ENCODE measurements at places on chromosomes 11 and 22.

DNA sequence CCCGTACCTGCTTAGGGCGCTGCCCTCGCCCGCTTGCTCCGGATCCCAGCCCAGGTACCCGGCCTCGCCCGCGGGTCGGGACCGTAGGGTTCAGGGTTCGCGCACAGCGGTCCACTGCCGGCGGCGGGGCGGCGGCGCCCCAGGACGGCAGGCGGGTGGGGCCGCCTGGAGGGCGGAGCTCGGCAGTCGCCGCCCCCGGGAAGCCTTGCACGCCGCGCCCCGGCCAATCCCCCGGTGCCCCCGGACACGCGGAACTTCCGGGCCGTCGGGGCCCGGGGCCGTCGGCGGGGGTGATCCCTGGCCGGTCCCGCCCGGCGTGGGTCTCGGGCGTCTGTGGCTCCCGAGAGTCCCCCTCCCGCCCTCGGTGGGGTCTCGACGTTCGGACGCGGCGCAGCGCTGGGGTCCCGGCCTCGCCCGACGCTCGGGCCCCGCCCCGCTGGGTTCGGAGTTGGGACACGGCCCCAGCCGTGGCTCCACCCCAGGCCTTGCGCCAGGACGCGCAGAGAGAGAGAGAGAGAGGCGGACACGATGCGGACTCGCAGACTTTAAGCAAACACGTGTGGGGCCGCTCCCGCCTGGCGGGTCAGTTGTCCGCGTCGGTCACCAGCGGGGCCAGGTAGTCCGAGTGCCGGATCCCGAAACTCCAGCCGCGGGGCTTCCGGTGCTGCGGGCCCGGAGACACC is at the start of gene TYMP:
TYMP (minus strand) TSS at position 116 of the 683 bp plus-strand sequence. CDS start 303 bp downstream, outside the sequence.
- peak; percentile 43 for DNase-seq

DNA sequence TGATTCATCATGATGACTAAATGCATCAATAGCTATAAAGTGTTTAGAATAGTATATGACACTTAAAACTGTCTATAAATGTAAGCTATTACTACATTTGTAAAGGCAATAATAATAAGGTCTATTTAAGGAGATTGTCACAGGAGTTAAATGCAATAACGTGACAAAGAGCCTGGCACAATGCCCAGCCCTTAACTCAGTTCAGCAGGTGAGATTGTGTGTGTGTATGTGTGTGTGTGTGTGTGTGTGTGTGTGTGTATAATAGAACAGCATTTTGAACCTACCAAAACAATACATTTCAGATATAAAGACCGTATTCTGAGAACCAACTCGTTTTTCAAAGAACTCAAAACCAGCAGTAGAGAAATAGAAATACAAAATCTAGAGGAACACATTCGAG is 177.5 kb downstream of the MYO18B start:
- DNase-seq = peak; percentile 71

- no peak for DNase-seq
These were observed 9.7 kb downstream of the KIF18A start for GRCh38 chr11:28098257-28098656.

- no peak for DNase-seq
These were observed 798.0 kb downstream of the DLG2 start for GRCh38 chr11:84829162-84829561.

DNA sequence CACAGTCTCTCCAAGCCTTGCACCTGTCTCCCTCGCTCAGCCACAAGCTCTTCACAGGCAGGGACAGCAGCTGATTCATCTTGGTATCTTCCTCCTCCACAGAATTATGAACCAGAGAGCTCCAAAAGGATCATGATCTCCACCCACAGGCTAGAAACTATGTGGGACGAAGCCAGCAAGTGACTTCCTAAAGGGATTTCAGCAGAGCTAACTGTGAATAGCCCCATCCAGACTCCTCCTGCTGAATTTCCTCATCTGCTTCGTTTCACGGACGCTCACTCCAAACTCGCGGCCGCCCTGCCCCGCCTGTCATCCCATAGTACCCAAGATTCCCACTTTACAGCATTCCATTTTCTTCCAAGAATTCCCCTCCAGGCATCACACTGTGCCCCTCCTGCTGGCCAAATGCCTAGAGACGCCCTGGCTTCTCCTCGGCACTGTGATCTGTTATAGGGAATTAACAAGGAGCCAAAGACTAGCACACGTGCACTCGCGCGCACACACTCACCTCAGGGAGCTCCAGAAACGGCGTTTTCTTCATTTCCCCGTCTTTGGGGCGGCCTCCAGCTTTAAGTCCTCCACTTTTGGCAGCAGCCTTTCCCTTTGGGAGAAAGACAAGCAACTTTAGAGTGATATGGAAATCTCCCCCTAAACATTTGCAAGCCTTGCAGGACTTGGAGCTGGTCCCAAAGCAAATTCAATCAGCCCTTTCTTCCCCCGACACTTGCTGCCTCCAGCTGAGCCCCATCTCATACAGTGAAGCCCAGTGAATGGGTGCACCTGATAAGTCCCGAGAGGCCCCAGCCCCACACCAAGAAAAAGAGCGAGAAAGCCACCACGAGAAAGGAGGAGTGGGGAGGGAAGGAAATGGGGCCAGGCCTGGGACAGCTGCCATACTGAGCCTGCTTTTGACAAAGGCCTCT is 35.5 kb downstream of the SPATA19 start:
- no peak for DNase-seq

DNA sequence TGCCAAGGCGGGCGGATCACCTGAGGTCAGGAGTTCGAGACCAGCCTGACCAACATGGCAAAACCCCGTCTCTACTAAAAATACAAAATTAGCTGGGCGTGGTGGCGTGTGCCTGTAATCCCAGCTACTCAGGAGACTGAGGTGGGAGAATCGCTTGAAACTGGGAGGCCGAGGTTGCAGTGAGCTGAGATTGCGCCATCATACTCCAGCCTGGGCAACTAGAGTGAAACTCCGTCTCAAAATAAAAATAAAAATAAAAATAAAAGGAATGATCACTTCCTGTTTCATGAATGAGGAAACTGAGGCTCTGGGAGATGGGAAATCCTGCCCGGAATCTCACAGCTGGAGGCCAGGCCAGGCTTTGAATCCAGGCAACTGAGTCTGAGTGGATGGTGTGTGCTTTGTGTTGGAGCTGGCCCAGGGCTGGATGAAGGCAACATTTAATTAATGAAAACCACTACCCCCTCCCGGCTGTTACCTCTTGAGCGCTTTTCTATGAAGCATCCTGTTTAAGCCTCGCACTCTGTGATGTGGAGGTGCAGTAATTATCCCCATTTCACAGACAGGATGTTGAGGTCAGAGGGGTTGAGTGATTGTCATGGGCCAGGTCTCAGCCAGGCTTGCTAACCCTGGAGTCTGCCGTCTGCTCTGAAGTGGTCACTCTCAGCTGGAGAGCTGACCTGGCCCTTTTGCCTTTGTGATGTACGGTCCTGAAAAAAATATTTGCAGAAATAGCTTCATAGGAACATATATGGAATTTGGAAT is 27.8 kb downstream of the LRP5 start:
- no peak for DNase-seq

DNA sequence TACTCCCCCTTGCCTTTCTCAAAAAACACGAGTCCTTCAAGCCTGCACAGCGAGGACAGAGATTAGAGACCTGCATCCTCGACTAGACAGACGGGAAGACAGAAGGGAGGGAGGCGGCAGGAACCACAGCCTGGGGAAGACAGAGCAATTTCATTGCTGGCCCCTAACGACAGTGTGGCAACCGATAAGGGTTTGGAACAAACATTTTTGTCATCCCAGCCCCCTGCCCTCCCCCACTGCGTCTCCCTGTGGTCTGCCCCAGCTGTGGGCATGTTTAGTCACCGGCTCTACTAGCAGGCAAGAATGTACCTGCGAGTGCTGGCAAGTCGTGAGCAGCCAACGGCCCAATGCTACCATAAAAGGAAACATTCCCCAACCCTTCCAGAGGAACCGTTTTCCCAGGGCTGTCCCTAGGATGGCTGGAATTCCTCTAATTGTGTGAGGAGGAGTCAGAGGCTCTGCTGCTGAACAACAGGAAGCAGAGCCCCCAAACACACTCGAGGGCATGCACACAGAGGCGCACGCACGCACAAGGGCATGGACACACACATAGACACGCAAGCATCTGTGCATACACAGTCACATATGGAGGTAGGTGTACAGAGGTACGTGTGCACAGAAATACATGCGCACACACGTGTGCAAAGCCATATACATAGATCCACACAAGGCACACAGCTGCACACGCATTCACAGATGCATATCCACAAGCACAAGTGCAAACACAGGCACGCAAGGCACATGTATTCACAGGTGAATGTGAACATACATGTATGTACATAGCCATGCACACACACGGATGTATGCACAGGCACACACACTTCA is 58.3 kb downstream of the MYH9 start:
- no peak for DNase-seq

GRCh38 chr11:14228356-14228755 is 130.6 kb downstream of the RRAS2 start:
- no peak for DNase-seq

GRCh38 chr11:17383461-17383860 is 5.0 kb downstream of the KCNJ11 start:
- no peak for DNase-seq

DNA sequence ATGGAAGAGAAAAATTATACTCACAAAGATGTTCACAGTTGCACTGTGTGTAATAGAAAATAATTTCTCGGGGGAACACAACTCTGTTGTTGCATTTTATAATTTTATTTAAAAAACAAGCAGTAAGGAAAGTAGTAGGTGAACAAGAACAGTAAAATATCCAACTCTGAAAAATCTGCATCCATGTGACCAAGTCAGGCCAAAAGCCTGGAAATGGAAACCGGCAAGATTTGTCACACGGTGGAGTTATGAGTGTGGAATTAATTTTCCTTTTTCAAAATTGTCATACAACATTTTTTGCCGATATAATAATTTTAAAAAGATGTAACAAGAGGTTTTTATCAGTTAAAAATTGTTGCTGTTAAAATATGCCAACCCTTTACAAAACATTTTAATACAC is 1421.5 kb downstream of the BRD1 start:
- no peak for DNase-seq

DNA sequence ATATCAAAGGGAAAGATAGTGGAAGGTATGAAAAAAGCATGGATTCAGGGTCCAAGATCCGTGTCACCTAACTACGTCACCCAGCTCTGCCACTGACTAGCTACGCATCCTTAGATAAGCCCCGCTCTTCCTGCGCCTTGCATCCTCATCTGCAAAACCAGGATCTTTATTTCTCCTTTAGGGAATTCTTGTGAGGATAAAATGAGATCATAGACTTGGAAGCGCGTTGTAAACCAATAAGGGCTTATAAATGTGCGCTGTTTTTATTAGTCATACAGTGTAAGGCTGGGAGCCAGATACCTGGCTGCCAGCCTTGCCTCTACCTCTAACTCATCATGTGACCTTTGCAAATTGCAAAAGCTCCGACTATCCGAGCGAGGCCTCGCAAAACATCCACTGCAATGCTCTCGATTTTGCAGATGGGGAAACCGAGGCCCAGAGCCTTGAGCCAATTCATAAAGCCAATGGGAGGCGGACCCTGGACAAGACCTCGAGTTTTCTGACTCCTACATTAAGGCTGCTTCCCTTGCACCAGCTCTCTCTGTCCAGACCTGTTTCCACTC is 753 bp downstream of the PRPF19 start:
- DNase-seq = no peak

GRCh38 chr22:31607696-31608095 is 54.3 kb downstream of the PISD start:
- no peak for DNase-seq

DNA sequence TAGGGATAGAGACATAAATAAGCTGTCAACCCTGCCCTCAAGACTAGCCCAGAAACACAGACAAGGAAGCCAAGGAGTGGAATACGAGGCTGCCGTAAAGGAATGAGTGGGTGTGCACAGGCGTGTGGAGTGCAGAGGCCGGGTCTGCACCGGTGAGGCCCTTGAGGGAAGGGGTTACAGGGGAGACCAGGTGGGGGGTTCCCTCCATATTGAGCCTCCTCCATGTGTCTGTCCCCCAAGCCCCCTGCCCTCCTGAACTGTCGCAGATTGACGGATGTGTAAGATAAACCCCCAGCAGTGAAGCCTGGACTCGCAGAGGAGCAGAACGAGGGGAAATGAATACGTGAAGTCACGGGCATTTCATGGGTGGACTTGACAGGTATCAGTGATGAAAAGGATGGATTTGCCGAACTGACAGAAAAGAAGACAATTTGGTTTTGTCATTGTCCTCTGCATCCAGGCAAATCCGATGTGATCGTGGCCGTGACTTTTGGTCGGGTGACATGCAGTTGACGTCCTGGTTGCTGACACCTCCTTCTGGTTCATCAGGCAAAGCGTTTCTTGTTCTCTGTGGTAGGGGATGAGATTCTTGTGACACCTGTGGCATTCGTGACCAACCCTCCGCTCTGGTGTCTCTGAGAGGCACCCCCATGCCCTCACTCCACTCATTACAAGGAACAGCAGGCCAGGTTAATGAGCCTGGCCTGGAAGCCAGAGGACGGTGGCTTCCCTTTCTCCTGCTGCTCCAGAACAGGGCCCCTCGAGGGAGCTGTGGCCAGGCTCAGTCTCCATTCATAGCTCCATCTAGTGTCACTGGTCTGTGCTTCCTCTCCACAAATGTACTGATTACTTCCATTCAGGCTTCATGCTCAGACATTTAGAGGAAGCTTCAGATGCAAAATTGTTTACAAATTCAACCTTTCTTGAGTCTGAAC is 223.1 kb upstream of the B3GAT1 start:
- DNase-seq = no peak

DNA sequence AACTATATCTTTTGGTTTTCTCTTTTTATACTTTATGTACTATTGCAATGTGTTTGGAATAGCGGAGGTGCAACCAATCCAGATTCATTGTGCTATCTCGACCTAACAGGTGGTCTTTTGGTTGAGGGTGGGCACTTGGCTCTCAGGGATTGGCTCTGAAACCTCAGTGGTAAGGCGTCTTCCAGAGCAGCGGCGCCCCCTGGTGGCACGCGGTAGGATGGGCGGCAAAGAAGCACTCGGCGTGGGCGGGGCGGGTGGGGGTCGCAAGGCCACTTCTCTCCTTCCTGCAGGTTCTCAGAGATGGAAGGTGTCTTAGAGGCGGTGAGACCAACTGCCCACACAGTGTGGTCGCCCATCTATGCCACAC is 19.2 kb upstream of the PLET1 start:
- DNase-seq = peak; percentile 49

- no peak for DNase-seq
These were observed 274.9 kb upstream of the CADM1 start for GRCh38 chr11:115778928-115779650.

DNA sequence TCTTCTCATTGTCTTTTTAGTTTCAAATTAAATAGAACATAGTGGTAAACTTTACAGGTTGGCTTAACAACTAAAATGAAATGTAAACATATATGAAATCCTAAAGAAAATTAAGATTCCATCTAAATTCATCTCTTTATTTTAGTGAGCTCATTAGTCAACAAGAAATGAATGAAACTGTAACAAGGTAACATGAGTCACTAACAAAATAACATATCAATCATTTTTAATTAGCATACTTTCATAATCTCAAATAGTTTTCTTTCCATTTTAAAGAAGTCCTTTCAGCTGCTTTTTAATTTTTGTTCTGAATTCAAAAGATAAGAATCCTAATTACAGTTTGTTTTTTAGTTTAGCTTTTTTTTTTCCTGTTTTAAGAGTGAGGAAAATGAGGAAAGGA is 688.6 kb upstream of the TENM4 start:
- no peak for DNase-seq

GRCh38 chr22:49904040-49904369 is 14.2 kb downstream of the ALG12 start:
- no peak for DNase-seq

GRCh38 chr22:36384766-36385481 is 2.8 kb downstream of the MYH9 start:
- no peak for DNase-seq

All from NCI-H1930 (cell line).